ENCODE measurements at places on chromosomes 11 and 22.

DNA sequence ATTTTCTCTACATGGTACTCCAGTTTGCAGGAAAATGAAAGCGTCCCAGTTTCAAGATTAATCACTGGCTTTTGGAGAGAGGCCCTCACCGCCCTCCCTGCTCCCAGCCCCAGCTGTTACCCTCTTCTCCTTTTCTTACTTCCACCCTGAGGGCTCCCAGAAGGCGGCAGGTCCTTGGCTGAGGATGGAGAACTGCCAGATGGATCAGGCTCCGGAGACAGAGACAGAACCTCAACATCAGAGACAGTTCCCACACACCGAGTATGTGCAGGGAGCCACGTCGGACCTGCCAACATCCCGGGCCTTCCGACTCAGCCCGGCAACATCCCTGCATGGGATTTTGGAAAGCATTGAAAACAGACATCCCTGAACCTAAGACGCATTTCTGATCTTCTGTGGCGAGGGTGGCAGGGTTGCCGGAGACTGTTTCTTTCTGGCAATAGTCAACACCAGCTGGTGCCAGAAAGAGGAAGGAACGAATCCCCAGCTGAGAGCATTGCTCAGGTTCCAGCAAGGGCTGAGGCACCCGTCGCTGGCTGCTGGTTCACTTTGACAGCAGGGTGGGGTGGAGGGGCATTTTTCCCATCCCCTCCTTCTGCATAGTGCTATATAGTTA is 467.1 kb downstream of the MIAT start:
- DNase-seq: no peak

DNA sequence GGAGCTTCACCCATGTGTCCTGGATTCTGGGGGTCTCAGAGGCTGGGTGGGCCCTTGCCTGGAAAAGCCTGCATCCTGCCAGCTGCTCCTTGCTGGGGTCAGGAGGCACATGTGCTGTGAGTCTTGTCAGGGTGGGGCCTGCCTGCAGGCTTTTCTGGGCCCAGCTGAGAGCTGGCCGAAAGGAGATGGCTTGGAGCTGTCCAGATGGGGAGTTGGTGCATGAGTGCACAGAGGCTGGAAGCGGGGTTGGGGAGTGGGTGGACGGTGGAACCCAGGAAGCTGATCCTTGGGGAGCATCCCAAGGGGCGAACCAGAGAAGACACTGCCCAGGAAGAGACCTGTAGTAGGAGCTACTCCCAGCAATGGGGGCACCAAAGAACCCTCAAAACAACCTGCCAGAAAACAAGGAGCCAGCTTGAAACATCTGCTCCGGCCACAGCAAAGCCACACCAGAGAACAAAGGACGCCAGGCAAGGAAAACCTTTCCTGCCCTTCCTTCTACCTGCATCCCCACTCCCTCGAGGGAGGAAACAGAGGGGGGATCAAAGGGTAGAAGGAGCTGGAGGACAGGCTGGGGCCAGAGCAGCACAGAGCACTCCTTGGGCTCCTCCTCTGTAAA is 8.2 kb upstream of the KCTD17 start:
- DNase-seq: no peak

DNA sequence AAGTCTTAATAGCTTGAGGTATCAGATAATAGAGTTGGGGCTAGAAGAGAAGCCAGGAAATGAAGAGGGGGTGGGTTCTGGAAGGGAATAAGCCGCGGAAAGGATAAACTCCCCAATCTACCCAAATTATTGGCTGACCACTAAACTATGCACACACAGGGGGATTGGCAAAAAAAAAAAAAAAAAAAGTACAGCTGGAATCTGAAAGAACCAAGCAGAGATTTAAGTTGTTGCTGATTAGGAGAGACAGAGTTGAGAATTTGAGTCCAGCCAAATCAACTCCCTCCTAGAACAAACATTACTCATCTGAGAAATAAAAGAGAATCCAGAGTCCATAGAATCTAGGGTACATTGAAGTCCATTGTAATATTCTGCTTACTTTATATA is 134.9 kb downstream of the CCDC81 start:
- no peak for DNase-seq

GRCh38 chr11:71500601-71501021 is 26.5 kb upstream of the KRTAP5-7 start:
- no peak for DNase-seq

GRCh38 chr11:44618561-44619425 is 53.3 kb downstream of the CD82 start:
- DNase-seq: no peak

Measured in choroid plexus epithelial cell (primary cell).